Bronchial smooth muscle cell (primary cell): ENCODE measurements at places on chromosomes 12 and 14. TPM values are rescaled to one million over a fixed set of nuclear protein-coding genes. Genes with fewer than 3 reads are reported as not detected.

Gene KCNC2
- not detected in 2 replicates for total RNA-seq

Gene IL23A
- 0.09 TPM in 1 of 2 replicates, not detected in the other for total RNA-seq

Gene RERG
- not detected in 2 replicates for total RNA-seq

Gene MBIP
- total RNA-seq: 7.5 and 9.3 TPM in 2 replicates

Gene ANO4
- total RNA-seq: 0.32 and 0.94 TPM in 2 replicates

Gene PIK3C2G
- not detected in 2 replicates for total RNA-seq

Gene CLEC2A
- total RNA-seq: not detected in 2 replicates

Gene UBC
- total RNA-seq: 2,781 and 4,093 TPM in 2 replicates

Gene ACVRL1
- 50.6 and 70.5 TPM in 2 replicates for total RNA-seq

Gene IKZF4
- 1.4 and 1.6 TPM in 2 replicates for total RNA-seq

Gene KRT83
- not detected in 2 replicates for total RNA-seq

Gene GARIN6
- total RNA-seq: not detected in 2 replicates

Gene OVCH1
- under 0.01 TPM in 2 replicates for total RNA-seq

Gene MAP1LC3B2
- total RNA-seq: 0.17 and 0.63 TPM in 2 replicates

Gene GCH1
- total RNA-seq: 1.1 and 2.3 TPM in 2 replicates

Gene MYH7
- total RNA-seq: not detected in 2 replicates

Gene DEPDC4
- 0.43 and 0.47 TPM in 2 replicates for total RNA-seq

Gene RFX4
- not detected in 2 replicates for total RNA-seq

Gene WNT5B
- 28.5 and 34.2 TPM in 2 replicates for total RNA-seq

Gene SLC7A7
- total RNA-seq: 2.5 and 5.7 TPM in 2 replicates

Gene FIGNL2
- total RNA-seq: 0.09 and 0.16 TPM in 2 replicates

Gene TAS2R8
- total RNA-seq: 0.26 TPM in 1 of 2 replicates, not detected in the other

Gene KIAA0586
- 10.8 and 11.0 TPM in 2 replicates for total RNA-seq

Gene ARHGDIB
- 0.47 TPM in 1 of 2 replicates, not detected in the other for total RNA-seq

Gene KCNMB4
- total RNA-seq: 0.16 and 0.43 TPM in 2 replicates

Gene RHEBL1
- total RNA-seq: under 0.01 TPM in 1 of 2 replicates, not detected in the other

Gene DHRS7
- total RNA-seq: 129 and 130 TPM in 2 replicates

Gene TRIM9
- total RNA-seq: under 0.01 and 0.94 TPM in 2 replicates

Gene ARHGAP9
- total RNA-seq: 0.32 TPM in 1 of 2 replicates, not detected in the other

Gene ZNF84
- 20.3 and 27.7 TPM in 2 replicates for total RNA-seq

Gene DBX2
- 0.09 TPM in 1 of 2 replicates, not detected in the other for total RNA-seq

Gene TEX52
- total RNA-seq: not detected in 2 replicates

Gene EIF2S3B
- 0.34 and 0.95 TPM in 2 replicates for total RNA-seq

Gene RPL6
- 405 and 732 TPM in 2 replicates for total RNA-seq

Gene SSPN
- total RNA-seq: 15.4 and 26.4 TPM in 2 replicates

Gene KRT86
- total RNA-seq: not detected in 2 replicates
